ENCODE measurements at places on chromosomes 1 and 21. TPM values are rescaled to one million over a fixed set of nuclear protein-coding genes. Genes with fewer than 3 reads are reported as not detected.

Gene RPS6KC1
- polyA plus RNA-seq: 23.0 TPM

Gene S1PR1
- polyA plus RNA-seq: 19.6 TPM

Gene KRTAP10-3
- not detected for polyA plus RNA-seq

Gene ZFP69
- polyA plus RNA-seq: 9.4 TPM

Gene DEDD
- polyA plus RNA-seq: 41.5 TPM
